Hair follicular keratinocyte (primary cell): ENCODE measurements at places on chromosomes 2 and 18. TPM values are rescaled to one million over a fixed set of nuclear protein-coding genes. Genes with fewer than 3 reads are reported as not detected.

Gene LYPD6
- total RNA-seq: 7.0 and 9.6 TPM in 2 replicates

Gene OTX1
- total RNA-seq: 1.4 and 2.9 TPM in 2 replicates

Gene FIGLA
- not detected in 2 replicates for total RNA-seq

Gene FAM98A
- 24.2 and 41.7 TPM in 2 replicates for total RNA-seq

Gene ZC3H8
- 7.6 and 8.3 TPM in 2 replicates for total RNA-seq

Gene MALL
- 17.4 and 62.2 TPM in 2 replicates for total RNA-seq

Gene HS1BP3
- 27.4 and 27.8 TPM in 2 replicates for total RNA-seq

Gene AQP4
- total RNA-seq: not detected in 2 replicates

Gene DSG1
- 0.38 and 0.55 TPM in 2 replicates for total RNA-seq
